ENCODE measurements at places on chromosomes 2 and 18. TPM values are rescaled to one million over a fixed set of nuclear protein-coding genes. Genes with fewer than 3 reads are reported as not detected.

POTEJ gene
- not detected for total RNA-seq

HOXD13 gene
- not detected for total RNA-seq

SATB2 gene
- total RNA-seq, result 8.4 TPM

DNA sequence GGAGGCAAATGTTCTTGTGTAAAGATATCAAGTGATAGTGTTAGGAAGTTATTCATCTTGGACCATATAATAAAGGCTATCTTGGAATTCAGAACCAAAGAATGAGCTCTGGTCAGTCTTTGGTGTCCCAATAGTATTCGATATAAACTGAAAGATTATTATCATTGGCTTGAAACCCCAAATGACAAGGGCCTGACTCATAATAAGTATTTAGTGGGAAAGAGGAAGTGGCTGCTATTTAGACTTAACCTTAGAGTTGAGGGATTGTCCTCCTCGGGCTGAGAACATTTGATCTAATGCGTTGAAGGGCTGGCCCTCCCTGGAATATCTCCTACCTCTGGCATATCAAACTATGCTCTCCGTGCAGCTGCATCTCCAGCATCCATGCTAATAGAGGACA lies 67.5 kb downstream of the CDH20 start:
- peak; percentile 75 for DNase-seq

DNA sequence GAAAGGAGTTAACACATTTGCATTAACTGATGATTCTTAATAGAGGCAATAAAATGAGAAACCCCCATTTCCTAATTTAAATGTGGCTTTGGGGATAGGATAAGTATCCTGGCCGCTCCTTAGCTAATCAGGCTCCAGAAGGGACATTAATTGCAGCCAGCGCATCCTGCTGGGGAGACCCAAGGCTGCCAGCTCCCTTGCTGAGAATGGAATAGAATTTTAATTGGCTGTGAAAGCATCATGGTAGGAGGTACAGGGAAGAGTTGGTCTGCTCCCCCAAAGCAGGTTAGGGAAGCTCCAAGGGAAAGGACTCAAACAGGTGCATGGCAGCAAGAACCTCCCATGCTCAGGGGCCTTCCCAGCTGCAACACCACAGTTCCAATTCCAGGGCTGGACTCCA lies 71.4 kb downstream of the MARCHF4 start:
- no peak for DNase-seq

GRCh38 chr2:143152637-143153036 lies 23.4 kb downstream of the ARHGAP15 start:
- DNase-seq, result no peak

DNA sequence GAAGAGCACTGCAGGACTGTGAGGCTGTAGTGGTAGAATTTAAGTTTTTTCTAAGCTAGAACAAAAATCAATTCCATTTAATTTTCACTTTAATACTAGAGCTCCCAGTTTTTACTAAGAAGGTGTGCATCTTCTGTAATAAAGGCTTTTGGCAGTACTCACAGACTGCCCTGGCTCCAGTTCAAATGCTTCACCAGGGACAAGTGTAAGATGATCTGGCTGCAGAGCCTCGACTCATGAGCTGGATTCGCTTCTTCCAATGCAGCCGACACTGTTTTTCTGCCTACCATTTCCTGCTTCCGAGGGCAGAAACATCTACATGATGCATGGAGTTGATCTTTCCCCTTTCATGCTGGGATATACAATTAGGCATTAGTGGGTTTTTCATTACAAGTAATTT lies 87.0 kb downstream of the FARSB start:
- peak; percentile 85 for DNase-seq

DNA sequence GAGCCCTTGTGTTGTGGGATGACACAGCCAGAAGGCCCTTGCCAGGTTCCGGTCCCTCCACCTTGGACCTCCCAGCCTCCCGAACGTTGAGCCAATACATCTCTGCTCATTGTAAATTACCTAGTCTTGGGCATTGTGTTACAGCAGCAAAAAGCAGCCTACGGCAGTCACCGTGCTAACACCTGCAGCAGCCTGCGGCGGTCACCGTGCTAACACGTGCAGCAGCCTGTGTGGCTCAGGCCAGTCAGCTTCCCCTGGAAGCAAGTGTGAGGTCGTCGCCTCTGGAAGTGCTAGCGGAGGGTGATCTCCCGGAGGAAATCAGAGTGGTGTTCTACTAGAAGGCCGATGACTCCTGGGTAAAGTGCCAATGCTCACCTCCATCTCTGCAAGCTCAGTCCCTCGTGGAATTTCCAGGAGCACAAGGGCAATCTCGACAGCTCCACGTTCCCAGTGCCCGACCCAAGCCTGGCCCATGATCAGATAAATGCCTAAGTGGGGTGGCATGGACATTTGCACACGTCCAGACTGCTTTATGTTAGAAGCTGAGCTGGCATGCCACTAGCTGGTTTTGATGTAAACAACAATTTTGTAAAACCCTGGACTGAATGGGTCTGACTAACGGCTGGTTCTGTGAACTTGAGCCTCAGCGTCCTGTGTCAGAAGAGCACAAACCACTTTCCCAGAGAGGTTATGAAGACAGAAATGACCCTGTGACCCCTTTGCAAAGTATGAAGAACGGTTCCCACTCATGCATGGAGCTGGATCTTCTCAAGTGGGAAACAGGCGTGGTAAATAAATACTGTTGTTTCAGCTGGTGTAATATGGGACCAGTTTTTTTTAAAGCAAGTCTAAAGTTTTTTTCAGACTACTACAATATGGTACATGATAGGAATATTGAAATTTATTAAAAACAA lies 11.4 kb upstream of the CNDP1 start:
- no peak for DNase-seq

GRCh38 chr2:160381425-160381951 lies 112.1 kb downstream of the RBMS1 start:
- peak; percentile 52 for DNase-seq

GRCh38 chr2:11532416-11533055 lies 1.3 kb upstream of the GREB1 start:
- DNase-seq, result peak; percentile 24

- DNase-seq, result peak; percentile 33
Observed at GRCh38 chr2:55408918-55409868, 10.5 kb downstream of the CCDC88A start.

DNA sequence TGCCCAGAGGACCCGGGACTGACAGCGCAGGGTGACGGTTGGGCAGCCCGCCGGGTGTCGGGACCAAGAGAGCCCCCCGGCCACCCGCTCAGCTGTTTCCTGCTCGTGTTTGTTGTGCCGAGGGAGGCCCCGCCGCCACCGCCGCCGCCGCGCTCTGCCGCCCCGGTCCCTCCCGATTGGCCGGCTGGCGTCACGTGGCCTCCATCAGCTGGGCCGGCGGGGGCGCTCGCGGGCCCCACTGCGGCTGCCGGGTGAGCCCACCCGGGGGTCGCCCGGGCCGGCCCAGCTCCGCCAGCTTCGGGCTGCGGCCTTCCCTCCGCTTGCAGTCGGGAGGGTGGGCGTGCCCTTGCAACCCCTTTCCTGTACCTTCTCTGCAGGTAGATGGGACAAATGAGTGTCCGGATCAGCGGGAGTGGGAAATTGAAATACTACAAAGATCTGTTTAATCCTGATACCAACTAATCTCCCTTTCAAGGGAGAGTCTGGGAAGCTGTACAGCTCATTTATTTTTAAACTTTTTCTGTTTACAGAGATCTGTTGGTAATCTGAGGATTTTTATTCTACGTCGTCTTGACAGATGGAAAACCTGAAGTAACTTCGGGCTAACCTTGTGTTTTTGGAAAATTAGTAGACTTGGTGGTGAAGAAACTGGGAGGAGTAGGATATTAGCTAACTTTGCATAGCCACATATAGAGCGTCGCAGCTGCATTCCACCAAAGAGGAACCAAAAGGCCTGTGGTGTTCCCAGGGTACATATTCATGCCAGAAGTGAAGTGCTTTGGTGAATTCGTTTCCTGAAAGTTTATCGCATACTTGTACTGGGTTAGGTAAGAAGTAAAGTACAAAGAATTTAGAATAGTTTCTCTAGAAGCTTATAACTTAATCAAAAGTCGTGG lies 1.2 kb downstream of the YPEL5 start:
- peak; percentile 40 for DNase-seq

DNA sequence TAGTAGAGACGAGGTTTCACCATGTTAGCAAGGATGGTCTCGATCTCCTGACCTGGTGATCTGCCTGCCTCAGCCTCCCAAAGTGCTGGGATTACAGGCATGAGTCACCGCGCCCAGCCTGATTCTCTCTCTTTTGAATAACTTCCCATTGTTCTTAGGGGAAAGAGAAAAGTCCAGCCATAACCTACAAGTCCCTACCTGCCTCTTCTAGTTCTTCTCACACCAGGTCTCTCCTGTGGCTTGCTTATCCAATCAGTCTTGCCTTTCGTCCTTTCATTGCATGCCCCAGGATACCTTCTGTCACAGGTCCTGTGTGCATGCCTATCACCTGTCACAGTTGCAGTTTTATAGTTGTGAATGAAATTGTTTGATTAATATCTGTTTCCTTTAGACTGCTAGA lies 148.1 kb downstream of the SLC4A3 start:
- DNase-seq, result no peak

DNA sequence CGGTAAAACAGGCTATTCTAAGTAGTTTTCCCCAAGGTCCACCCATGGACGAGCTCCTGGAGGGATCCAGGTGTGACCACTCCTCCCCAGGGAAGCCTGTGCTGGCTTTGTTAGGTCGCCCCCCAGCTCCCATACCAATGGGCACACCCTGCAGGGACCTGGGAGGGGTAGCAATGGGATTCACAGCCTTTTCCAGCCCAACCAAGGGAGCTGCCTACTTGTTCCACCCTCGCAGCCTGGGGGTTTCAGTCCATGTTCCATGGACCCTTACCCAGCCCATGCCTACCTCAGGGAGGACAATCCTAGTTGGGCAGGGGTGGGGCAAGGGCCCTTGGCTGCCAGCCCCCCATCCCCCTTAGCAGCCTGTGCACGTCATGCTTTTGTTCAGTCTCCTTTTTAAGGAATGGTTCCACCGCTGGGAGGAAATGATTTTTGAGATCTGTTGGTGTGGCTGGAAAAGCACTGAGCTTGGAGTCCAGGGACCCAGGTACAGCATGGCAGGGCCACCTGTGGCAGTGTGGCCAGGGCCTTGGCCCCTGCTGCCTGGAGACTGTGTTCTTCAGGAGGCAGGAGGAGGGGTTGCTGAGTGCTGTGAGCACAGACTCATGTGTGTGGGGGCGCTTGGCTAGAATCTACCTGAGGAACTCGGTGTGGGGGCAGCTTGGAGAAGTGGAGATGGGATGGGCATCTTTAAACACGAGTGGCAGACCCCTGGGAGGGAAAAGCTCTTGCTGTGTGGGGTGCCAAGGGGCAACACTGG lies 166.8 kb downstream of the TWIST2 start:
- DNase-seq, result no peak

YES1 gene
- total RNA-seq, result 62.0 TPM

AOX1 gene
- 57.2 TPM for total RNA-seq

DNA sequence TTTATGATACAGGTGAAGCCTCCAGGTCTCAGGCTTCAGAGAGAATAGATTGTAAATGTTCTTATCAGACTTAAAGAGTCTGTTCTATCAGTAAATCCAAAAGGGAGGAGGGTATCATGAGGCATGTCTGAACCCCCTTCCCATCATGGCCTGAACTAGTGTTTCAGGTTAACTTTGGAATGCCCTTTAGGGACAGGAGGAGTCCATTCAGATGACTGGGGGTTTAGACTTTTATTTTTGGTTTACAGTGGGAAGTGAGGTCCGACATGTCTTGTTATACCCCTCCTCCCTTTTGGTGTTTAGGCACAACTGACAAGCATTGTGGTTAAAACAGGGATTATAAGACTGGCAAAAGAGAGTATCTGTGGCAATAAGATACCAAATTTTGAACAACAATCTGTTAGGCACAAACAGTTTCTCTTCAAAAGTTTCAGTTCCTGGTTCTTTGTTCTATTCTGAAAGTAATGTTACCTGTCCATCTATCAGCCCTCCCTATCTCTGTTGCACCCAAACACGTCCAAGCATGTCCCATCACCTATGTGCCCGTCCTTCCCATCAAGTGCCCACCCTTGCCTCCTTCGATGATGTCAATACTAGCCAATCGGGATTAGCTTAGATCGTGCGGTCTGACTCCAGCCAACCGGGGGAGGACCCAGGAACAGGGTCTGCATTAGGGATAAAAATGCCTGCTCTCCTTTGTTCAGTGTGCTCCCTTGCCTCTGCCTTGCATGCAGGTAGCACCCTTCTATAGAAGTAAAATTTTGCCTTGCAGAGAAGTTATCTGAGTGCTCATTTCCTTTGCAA lies 16.4 kb downstream of the TCF23 start:
- no peak for DNase-seq

DNA sequence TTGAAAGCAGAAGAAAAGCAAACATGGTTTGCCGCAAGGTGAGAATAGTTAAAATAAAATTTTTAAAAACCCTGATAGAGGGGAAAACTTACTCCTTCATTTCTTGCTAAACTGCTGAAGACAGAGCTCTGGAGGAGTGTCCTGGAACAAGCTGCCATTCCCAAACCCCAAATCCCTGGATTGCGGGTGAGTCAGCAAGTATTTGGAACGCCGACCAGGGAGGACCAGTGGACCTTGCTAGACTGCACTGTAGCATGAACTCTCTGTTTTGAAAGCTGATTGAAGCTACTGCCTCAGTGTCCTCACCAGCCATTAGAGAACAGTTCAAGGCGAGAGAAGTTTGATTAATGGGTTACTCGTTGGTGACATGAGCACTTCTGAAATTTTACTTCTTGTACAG lies 99.4 kb upstream of the RASGRP3 start:
- no peak for DNase-seq

TDRD15 gene
- total RNA-seq, result not detected

- no peak for DNase-seq
Observed at GRCh38 chr18:62569081-62569655, 46.3 kb downstream of the ZCCHC2 start.

HOXD10 gene
- not detected for total RNA-seq

DYNAP gene
- not detected for total RNA-seq

GRCh38 chr18:78199611-78200010 lies 780.0 kb upstream of the SALL3 start:
- no peak for DNase-seq

- no peak for DNase-seq
Observed at GRCh38 chr2:39538718-39539117, 101.6 kb upstream of the MAP4K3 start.

GRCh38 chr2:223081789-223082188 lies 29.8 kb downstream of the KCNE4 start:
- DNase-seq, result no peak

GRCh38 chr2:162344617-162344950 lies 652 bp downstream of the GCA start:
- no peak for DNase-seq

DNA sequence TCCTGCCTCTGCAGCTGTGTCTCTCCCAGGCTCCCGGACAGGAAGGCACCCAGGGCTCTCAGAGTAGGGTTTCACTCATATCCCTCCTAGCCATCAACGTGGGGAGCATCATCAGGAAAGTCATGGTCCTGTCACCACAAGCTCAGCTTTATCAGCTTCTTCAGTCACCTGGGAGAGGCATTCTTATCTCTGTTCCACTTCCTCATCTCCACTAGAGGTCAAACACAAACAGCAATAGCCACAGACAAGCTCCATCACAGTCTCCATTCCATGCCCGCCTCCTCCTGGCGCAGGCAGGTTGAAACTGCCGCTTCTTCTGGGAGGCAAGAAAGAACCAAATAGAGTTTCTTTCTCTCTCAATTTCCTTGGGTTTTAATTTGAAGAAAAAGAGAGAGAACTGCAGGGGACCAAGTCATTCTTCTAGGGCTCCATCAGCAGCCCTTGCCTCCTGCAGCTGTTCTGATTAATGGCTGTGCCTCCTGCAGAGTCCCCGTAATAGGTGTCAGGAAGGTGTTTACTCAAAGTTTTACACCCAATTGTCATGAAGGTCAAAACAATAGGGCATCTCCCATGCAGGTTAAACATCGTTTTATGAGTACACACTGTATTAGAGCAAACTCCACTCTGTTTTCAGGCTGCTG lies 377.9 kb downstream of the TMEM182 start:
- DNase-seq, result no peak

- DNase-seq, result no peak
Observed at GRCh38 chr2:75162259-75162658, 37.1 kb downstream of the TACR1 start.

FNDC4 gene
- 7.3 TPM for total RNA-seq
